ENCODE measurements at places on chromosomes 1 and 21.
A peak's percentile ranks its signal among the peaks of the same experiment; 100 is the strongest.

- no peak for DNase-seq
Measured at GRCh38 chr1:22829309-22829989, 118.8 kb downstream of the EPHB2 start.

DNA sequence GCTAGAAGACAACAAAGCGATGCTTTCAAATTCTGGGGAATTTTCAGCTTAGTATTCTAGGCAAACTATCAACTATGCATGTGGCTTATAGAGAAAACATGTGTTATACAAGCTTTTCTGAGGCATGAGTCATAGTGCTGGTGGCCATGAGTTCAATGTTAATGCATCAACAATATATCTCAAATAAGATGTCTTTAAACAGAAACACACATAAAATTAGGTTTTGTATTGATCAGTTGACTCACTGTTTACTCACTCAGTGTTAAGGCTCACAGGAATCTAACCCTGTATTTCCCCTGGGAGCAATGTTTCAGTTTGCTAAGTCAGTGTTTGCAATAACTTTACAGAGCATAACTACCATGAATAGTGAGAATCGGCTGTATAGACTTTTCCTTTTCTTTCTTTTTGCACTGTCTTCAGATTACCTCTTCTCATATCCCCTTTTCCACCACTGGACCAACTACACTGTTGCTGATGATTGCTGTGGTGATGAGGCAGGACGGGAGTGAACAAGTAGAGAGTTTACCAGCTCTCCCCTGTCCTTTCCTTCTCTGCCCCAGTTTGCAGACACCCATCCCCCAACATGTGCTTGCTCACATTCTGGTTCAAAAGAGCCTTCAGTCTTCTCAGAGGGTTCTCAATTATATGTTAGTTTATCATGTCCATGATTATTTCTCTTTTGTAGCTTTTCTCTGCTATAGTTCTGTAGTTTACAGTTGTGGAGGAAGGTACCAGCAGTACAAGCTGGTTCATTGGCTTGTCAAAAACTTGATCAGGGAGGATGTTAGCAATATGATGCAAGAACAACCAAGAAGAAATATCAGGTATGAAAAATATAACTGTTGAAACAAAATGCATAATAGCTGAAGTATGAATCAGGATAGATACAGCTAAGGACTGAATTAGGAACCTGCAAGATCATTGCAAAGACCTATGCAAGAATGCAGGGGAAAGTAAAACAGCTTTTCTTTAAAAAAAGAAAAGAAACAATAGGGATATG lies 23.9 kb downstream of the CD2 start:
- no peak for DNase-seq

DNA sequence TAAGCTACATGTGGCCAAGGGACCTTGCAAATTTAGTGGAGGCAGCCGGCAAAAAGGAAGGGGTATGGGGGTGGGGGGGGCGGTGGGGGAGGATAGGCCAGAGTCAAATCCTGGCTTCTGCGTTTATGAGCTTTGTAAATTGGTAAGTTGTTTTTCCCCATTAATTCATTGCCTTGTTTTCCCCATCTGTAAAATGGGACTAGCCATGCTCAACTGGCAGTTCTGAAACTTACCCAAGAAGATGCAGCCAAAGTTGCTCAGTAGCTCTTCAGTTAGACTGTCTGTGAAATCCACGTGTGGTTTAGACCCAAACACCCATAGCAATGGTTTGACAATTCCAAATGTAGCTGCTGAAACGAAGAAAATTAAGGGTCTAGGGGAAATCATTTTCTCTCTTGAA lies 52.3 kb upstream of the FAM89A start:
- no peak for DNase-seq

- DNase-seq, result peak; percentile 86
Measured at GRCh38 chr1:2545754-2546514, 10.2 kb upstream of the TNFRSF14 start.

GRCh38 chr1:175419684-175420517 lies 227.3 kb upstream of the KIAA0040 start:
- no peak for DNase-seq

- DNase-seq, result no peak
Measured at GRCh38 chr1:211632808-211633523, 42.5 kb downstream of the NEK2 start.

DNA sequence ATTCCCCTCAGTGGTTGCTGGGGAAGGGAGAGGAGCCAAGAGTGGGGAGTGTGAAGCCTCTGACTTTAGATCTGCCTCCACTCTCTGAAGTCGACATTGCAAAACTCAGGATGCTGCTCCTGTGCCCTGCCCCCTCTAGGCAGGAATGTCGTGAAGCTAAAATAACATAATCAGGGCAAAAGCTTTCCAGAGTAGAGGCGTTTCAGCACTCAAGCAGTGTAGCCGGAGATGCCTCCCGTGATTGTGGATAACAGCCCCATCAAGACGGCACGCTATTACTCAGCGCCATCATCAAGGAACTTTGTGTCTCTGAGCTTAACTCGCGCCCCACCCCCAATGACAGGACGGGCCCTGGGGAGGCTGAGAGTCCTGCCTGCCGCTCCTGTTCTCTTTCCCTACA lies 60.0 kb downstream of the FBXO2 start:
- no peak for DNase-seq

GRCh38 chr1:159953536-159954515 lies at the start of gene SLAMF9:
SLAMF9 (minus strand) TSS chr1:159954237; CDS start chr1:159954137, 100 bp downstream.
- DNase-seq, result peak; percentile 56

DNA sequence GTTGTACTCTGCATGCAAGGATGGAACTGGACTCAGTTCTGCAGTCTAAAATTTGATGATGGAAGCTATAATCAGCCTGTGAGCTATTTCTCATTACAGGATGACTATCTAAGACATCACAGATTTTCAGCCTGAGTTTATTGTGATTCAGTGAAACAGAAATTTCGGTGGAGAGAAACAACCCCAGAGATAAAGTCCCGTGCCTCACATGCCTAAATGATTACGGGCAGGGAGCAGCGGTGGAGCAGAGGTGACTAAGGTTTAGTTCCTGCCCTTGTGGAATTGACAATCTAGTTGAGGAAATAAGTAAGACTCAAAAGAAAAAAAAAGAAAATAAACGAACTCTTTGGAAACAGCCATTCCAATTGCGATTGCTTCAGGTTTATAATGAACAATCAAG lies 96.9 kb downstream of the GRIK3 start:
- no peak for DNase-seq

DNA sequence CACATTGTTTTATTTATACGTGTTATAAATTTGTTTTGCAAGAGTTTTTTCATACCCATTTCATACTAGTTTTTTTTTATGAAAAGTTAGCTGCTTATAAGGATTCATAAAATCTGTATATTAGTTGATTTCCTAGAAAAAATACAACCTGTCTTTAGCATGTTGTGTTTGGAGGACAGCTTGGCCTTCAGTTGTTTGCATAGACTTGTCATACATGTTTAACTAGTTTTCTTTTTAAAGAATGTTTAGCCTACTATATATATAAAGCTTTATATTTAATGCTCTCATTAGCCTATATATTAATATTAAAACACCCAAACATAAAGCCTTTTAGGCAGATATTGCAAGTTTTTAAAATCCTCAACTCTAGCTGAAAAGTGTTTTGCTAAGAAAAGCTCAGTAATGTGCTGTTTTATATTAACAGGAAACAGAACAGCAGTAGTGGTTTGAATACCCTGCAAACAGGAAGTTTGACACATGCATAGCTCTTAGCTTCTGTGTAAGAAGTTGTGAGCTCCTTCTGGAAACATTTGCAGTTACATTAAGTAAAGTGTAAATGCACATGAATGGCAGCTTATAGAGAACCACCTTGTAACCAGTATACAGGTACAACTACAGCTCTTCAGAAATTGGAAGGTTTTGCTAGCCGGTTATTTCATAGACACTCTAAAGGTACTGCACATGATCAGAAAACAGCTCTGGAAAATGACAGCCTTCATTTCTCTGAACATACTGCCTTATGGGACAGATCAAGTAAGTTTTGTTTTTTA lies at the start of gene PRKACB:
Gene PRKACB (plus strand): TSS at position 476 of the 770 bp plus-strand sequence. CDS start 91 bp downstream, at position 567.
- no peak for DNase-seq
